Hematopoietic multipotent progenitor cell treated with erythropoietin and hydrocortisone succinate and interleukin-3 and kit ligand, for 6 days (in vitro differentiated cells): ENCODE measurements at places on chromosomes 2 and 18.

GRCh38 chr2:109028277-109028676 is 39.3 kb upstream of the EDAR start:
- no peak for DNase-seq

GRCh38 chr2:7429733-7430132 is 512.5 kb downstream of the RNF144A start:
- no peak for DNase-seq

DNA sequence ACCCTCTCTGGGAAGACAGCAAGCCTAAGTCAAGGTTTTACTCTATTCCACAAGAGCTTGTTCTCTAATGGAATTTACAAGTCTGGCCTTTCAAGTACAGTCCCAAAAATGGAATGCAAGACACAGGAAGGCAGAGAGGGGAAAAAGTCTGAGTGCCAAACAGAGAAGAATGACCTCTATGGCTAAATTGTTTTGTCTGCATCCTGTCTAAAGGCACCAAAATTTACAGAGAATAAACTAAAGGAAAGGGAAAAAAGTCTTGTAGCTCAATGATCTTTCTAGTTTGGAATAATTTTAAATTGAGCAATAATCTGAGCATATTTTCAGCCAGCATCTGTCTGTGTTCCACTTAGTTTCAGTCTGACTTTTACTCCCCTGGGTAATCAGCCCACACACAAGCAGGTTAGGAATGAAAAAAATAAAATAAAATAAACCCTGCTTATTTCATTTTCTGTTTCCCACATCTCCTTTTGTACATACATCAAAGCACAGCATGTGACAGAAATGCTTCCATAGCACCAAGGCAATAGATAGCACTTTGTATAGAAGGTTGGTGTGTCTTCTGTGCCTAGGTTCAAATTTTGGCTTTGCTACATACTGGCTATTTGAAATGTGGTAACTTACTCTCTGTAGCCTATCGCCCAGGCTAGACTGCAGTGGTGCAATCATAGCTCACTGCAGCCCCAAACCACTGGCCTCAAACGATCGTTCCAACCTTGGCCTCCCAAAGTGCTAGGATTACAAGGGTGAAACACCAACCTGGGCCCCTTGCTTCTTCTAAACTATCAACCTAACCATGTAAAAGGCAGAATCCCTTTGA is 105.1 kb downstream of the SLC8A1 start:
- no peak for DNase-seq

DNA sequence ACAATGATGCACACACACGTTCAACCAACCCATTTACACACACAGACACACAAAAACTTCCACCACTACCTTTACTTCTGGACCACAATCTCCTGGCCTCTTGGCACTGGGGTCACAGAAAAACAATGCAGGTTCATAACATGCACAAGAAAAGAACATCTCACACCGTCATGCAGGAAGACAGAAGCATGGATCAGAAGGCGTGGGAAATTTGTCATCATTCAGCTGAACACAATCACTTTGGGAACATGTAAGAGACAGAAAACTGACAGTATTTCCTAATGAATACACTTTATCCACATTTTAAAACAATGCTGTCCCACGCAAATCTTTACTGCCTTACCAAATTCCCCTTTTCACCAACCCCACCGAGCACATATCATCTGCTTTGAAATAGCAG is 501.9 kb upstream of the KLHL29 start:
- no peak for DNase-seq

- no peak for DNase-seq
Measured at GRCh38 chr18:61295153-61295552, 38.1 kb upstream of the CDH20 start.
